ENCODE measurements at places on chromosomes 1 and 21.

GRCh38 chr1:83619170-83619896 lies 379.6 kb downstream of the TTLL7 start:
- no peak for DNase-seq

- no peak for DNase-seq
Observed at GRCh38 chr21:38814126-38815059, 8.7 kb downstream of the ETS2 start.

DNA sequence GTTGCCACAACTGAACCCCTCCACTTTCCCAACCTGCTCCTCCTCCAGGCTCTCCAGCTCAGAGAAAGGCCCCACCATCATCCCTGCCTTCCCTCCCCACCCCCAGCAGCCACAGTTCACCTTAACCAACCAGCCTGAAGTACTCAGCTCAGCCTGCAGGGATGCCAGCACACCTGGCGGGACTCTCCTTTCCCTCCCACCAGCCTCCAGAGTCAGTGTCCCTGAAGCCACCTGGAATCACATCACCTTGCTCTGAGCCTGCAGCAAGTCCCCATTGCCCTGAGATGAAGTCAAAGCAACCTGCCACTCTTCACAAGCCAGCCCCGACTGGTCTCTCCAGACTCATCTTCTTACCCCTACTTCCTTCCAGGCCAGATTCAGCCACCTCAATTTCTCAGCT lies 26.2 kb upstream of the ZC3H12A start:
- no peak for DNase-seq

GRCh38 chr21:14900058-14900457 lies 164.7 kb downstream of the NRIP1 start:
- DNase-seq, result no peak

- no peak for DNase-seq
Observed at GRCh38 chr1:195872376-195872775, 735.9 kb downstream of the KCNT2 start.

DNA sequence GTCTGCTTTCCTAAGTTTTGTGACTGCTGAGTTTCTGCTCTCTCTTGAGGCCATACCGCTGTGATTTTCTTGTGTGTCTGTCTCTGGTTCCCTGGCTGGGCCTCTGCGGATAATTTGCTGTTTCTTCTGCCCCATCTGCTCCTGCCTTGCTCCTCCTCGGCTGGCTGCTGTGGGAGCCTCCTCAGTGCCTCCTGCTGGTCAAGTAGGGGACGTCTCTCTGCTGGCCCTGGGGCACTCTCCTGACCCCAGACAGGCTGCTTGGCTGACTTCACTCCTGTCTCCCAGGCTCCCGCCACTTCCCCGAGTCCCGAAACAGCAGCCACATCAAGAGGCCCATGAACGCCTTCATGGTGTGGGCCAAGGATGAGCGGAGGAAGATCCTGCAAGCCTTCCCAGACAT lies 28.5 kb downstream of the ETNK2 start:
- no peak for DNase-seq

GRCh38 chr1:209570743-209571142 lies 12.8 kb upstream of the CAMK1G start:
- DNase-seq, result no peak

DNA sequence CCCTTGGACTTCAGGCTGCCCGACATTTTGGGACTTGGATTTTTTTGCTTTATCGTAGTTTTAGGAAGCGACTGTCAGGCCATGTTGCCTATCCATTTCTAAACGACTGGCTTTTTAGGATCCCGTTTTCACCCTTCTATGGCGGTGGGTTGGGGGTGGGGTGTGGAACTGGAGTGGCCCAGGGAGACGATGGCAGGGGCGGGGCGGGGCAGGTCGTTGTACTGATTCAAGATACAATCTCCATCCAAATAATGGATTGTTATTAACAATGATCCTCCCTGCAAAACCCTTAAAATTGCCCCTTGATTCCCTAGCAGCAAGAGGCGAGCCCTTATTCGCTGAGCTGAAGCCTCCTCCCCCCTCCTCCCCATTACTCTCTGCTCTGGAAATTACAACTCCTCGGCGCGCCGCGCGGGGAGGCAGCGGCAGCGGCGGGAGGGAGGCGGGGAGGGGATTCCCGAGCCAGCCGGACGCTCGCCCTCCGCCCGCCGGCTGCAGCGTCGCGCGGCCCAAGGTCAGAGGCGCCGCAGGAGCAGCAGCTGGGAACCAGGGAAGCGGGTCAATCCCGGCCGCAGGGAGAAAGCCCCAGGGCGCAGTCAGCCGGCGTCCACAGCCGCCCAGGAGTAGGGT lies at the start of gene TRIM67:
Gene TRIM67, plus strand, starts transcription at position 392 of the 630 bp plus-strand sequence. CDS start 912 bp downstream, outside the sequence.
- DNase-seq, result no peak

DNA sequence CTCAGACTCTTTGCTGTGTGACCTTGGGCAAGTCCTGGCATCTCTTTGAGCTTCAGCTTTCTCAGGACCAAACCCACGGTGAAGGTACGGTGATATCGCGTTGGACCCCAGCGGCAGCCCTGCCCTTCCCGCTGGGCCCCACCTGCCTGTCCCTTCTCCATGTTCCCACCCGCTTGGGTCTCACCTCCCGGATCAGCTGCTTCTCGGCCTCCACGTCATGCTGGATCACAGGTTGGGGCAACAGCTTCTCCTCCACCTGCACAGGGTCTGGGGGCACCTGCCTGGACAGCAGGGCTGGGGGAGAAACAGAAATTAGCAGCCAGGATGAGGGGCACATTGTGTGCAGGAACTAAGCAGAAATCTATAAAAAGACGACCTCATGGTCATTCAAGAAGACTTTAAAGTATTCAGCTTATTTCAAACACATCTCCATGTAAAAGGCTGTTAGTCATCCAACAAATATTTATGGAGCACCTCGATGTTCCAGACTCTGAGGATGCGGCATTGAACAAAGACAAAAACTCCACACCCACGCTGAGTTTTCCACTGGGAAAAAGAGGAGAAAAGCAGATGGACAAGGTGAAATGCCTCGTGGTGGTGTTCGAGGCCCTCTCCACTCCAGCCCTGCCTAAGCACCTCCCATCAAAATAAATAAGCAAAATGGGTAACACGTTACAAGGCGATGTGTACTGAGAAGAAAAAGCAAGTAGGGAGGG lies 19.5 kb downstream of the KIF17 start:
- no peak for DNase-seq

- no peak for DNase-seq
Observed at GRCh38 chr1:68276448-68276847, 44.1 kb upstream of the WLS start.

DNA sequence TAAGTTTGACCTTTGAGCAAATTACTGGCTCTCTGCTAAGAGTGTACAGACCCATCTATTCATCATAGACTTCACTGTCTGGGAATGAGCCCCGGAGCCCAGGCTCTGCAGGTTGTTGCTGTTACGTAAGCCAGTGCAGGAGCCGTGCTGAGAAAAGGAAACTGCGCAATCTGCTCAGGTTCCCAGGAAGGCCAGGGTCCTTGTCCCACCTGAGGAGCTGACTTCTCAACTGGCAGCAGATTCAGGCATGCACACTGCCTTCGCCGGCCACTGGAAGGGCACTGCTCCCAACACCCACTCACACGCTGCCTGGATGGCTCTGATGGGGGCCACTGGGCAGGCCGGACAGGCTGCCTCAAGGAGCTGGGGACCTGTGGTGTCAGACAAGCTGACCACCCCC lies 19.5 kb downstream of the RCAN1 start:
- no peak for DNase-seq

GRCh38 chr21:28581976-28582375 lies 410.7 kb downstream of the LTN1 start:
- DNase-seq, result no peak

GRCh38 chr21:45438391-45439145 lies 33.6 kb downstream of the COL18A1 start:
- DNase-seq, result no peak

GRCh38 chr1:77759071-77760028 lies at the start of gene USP33:
USP33 (minus strand) TSS chr1:77759852; CDS start chr1:77741697, 18,155 bp downstream.
- no peak for DNase-seq

DNA sequence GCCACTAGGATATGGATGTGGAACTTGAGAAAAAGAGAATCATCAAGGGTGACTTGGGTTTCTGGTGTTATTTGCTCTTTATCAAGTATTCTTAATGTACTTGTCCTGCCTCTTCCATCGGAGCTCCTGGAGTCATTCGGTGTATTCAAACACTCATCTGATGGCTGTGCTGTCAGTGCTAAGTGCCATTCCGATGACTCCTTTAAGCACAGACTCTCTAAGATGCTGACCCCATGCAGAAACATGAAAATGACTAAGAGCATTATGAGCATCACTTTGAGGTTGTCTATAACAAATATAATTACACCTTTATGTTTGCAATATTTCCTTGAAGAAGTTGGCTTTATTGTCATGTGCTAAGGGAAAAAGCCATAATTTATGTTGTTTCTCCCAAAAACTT lies 11.3 kb upstream of the RPL5 start:
- DNase-seq, result no peak

GRCh38 chr1:91774520-91775203 lies 111.3 kb downstream of the TGFBR3 start:
- DNase-seq, result no peak

DNA sequence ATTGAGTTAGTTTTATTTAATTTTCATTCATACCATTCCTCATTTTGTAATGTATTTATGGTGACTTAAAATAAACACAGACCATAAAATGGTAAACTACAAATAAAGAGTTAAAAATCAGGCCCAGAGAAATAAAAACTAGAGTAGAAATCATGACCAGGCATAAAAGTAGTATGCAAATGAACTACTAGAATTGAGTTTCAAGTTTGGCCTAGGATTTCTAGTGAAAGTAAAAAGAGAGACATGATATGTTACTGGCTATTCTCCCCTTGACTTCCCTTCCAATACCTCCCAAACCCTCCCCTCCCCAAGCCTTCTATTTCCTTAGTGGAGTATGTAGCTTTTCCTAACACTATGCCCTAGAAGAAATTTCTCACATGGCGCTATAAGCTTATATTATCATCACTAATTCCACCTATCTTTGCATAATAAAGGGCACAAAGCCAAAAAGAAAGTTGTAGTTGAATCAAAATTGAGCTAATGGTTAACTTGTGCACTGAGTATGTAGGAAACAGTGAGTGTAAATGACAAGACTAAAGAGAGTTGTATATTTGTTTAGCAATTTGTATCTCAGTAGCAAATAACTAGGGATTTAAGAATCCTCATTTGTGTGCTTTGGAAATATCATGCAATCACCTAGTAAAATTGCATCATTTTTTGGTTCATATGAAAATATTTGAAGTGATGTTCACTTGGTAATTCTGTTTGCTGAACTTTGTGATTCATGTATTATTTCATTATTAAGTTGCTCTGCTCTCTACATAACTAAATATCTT lies 29.7 kb upstream of the CDC14A start:
- no peak for DNase-seq

DNA sequence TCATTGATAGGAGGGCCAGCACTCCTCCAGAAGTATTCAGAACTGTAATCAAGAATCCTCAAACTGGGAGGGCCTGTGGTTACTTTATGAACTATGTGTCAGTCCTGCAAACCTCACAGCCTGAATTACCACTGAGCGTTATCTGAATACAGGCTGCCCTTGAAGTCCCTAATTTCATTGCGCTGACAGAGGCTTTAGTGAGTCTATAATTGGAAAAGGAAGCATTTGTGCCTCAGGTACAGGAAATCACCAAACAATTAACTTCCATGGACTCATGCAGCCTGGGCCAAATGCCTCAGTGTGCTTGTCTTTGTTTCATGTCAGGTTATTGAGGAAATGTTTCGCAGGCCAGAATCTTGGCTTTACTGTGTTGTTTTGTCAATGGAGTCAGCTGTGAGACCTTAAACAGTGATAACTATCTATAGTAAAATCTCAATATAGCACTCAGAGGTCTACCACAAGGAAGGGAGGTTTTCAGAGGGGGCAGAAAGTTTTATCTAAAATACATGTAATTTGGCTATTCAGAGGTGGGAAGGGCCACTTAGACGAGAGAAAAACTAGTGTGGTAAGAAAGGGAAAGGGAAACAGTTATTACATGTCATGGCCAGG lies 32.9 kb upstream of the DOCK7 start:
- no peak for DNase-seq

GRCh38 chr1:156496211-156496761 lies 4.3 kb downstream of the MEF2D start:
- DNase-seq, result no peak

- DNase-seq, result no peak
Observed at GRCh38 chr1:197066719-197067456, at the start of gene F13B. F13B (minus strand) TSS chr1:197067260; CDS start chr1:197067223, 37 bp downstream.

DNA sequence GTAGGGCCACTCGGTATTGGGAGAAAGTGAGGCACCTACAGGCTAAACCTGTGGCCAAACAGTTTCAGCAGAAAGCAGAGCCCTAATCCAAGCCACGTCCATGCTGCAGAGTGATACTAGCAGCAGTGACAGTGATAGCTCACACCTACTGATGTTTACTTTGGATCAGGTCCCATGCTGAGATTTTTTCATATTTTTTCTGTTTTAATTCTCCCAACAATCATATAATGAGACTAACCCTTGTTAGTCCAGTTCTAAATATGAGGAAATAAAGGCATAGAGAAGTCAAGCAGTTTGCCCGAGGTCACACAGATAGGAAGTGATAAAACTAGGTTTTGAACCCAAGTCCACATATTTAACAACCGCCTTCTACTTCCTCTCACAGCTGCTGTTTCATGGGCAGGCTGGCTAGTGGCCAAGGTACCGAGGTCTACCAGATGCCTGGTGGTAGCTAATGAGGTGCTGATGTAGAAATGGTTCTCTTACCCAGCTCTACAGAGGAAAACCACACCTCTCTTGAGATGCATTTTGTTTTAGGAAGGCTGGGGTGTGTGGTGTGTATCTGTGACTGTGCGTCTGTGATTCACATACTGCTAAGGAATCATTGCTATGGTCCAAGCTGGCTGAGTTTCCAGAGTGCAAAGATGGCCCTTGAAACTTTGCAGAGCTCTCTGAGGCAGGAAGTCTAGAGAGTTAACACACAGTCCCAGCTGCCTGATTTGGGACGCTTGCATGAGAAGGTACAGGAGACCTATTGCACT lies 80.3 kb upstream of the ARTN start:
- no peak for DNase-seq

GRCh38 chr1:70980361-70980760 lies 67.3 kb downstream of the PTGER3 start:
- DNase-seq, result no peak

DNA sequence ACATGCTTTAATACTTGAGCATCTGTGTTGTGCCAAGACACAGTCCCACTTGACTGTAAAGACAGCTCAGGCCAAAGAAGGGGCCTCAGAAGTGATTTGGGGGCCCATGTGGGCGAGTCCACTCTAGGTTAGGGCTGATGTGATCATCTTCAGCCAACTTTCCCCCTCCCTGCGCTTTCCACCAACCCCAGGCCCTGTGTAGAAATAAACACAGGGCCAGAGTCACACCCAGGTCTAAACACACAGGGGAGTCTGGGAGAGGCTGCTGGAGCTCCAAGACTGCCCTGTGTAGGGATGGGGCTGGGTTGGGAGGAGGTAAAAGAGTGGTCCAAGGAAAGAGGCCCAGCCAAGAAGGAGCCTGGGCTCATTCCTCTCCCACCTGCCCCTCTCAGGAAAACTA lies 2.5 kb upstream of the WNT2B start:
- no peak for DNase-seq

Measured in smooth muscle cell of the brain vasculature (primary cell).